ENCODE measurements at places on chromosomes 4 and X.

- DNase-seq = no peak
These were observed 165.1 kb downstream of the SLIT2 start for GRCh38 chr4:20416800-20417199.

DNA sequence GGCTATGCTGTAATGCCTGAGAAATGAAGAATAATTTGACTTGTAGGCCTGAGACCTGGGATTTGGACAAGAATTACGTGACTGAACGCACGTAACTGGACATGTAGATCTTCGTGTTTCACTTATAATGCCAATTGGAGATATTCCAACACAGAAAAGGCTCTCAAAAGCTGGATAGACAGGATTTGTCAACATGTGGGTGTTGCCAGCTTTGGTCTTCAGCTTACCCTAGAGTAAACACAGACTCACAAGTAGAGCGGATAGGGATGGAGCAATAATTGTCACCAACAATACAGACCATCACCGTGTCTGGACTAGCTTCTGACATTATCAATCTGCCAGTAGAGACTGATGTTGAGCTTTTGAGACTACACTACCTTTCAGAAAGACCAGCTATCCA is 1511.0 kb upstream of the ADGRL3 start:
- DNase-seq = no peak

DNA sequence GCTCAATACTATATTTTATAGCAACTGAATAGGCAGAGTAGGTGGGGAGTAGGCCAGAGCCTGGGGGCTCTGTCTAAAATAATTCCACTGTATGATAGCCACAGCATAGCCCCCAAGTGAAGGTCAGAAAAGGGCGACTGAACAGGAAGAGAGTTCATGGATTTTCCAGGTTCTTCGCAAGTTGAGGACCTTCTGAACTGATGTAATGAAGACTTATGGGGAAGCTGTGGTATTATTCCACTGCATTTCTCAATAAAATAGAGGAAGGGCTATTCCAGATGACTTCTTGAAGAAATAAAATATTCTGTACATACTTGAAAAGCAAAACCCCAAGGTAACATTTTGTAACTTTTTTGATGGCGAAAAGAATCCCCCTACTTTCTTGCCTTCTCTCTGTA is 231.4 kb upstream of the GPC4 start:
- DNase-seq = no peak

GRCh38 chr4:77797239-77797638 is 21.9 kb downstream of the CNOT6L start:
- no peak for DNase-seq

DNA sequence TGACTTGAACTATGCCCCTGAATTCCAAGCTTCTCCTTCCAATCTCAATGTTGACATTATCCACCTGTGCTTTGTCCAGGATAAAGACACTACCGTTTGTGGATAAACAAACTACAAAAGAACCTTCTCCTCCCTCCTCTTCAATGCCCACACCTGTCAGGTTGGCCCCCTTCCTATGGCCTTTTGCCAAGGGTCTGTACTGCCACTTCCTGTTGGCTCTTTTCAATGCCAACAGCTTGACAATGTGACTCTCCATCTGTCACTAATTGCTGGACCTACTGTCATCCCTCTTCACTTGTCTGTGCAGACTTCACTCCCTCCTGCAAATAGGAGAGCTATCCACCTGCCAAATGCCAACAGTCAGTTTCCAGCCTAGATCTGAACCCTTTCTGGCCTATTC is 35.8 kb upstream of the MID1 start:
- DNase-seq = no peak

GRCh38 chr4:24001486-24002329 is 111.9 kb upstream of the PPARGC1A start:
- no peak for DNase-seq

DNA sequence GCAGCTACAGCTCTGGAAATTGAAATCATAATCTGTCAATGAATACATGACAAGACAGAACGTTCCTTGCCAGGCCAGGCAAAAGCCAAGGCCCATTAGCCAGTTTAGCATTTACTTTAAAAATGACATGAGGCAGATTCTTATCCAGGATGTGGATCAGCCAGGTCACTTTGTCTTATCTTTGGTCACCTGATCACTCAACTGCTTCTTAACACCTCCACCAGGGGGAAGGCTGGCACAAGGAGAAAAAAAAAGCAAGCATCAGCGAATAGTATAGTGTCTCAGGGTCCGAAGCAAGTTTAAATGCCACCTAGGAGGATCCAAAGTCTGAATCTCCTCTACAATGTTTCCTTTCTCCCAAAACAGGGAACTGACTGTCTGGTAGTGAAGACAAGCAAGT is 18.8 kb downstream of the ATP1B4 start:
- DNase-seq = no peak

- DNase-seq = no peak
These were observed 1991.1 kb downstream of the ARAP2 start for GRCh38 chr4:34253239-34253638.

DNA sequence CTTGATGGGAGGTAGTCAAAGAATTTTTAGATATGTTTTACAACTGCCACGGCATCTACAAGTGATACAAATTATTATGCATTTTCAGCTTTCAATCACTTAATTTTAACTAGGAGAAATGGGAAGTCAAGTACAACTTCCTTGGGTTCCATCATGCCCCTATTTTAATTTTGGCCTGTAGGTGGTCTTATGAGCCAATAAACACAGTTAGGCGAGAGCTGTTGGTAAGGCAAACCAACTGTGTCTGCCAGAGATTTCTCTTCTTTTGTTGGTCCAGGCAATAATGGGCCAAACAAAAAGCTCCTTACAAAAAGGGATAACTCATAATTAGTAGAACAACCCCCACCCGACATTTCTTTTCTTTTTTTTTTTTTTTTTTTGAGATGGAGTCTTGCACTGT is 63.3 kb upstream of the ARX start:
- no peak for DNase-seq

DNA sequence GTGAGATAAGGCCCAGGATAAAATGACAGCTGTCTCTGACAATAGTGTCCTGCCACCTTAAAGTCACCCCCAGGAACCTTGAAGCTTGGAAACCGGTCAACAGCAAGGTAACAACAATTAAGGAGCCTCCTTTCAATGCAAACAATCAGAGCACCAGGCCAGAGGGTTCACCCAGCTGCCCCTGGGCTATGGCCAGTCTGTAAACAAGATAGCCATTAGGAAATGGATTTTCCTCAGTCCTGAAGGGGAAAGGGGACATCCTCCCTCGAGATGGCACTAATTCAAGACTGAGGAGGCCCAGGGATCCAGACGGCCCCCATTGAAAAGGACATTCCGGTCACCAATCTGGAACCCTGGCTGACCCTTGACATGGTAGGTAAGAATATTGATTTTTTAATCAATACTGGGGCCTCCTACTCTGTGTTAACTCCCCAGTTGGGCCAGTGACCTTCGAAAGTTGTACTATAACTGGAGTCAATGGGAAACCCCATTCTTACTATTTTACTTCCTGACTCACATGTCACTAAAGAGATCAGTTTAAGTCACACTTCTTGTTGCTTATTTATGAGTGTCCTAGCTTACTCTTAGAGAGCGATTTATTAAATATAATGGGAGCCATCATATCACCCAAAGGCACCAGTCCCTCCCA is 61.7 kb upstream of the CT45A1 start:
- DNase-seq = no peak

DNA sequence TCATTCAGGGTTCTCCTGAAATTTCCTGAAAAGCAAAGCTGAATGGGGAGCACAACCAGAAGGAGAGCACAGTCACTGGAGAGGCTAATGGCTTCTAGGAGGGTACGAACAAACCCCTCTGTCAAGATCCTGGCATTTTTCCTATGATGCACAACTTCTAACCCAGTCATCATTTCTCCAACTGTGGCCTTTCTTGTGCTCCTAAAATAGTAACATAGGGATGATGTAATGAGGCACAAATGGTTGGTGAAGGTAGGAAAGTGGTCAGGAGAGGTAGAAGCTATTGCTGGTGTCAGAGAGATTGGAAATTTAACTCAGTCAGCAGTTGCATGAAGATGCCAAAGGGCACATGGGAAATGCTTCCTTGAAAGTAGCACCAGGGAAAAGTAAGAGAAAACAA is 52.7 kb downstream of the SLC10A7 start:
- DNase-seq = no peak

DNA sequence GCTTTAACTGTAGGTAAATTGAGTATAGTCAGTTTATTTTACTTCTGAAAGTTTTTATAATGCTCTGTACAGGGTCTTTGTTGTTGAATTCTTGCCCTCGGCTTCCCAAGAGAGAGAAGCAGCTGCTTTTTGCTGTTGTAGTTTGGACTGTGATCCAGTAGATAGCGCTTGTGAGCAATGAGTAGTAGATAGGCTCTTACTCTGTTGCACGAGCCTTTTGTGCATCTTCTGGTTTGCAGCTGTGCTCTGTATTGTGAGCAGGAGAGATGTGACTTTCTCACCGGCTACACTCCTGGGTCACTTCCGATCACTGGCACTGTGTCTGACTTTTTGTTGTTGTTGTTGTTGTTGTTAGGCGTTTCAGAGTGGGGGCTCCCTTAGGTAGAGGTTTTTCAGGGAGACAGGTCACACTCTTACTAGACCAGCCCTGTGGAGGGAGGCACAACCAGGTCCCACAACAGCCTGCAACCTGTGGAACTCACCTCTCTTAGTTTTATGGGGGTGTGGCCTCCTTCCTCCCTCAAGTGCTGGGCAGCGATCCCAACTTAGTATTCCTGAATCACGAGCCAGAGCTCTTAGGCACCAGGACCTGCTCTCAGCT is 822.1 kb upstream of the GALNTL6 start:
- DNase-seq = no peak

DNA sequence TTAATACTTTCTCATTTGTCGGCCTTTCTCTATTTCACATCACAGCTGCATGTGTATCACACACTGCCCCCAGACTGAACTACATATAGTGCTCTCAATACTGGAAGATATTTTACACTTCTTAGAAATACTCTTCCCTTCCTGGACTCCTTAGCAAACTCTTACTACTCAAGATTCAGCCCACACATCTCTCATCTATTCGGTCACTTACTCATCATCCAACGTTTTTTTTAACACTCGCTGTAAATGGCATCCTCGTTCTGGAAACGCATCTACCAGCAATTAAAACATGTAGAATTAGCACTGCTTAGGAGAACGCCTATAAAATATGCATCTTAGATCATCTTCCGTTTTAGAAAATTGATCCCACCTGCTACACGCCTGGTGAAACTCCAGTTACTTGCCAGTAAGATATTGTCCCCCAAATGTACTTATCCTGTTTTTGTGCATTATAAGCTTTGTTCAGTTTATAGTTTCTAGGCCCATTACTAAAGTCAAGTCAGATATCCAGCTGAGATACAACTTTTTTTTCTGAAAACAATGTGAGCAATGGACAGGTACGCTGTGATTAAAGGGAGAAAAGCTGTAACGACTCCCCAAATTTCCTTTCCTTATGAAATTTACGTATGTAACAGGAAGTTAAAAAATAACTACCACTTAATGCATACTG is 1.0 kb downstream of the LRP2BP start:
- DNase-seq = no peak

- DNase-seq = no peak
These were observed 56.7 kb downstream of the TSPAN5 start for GRCh38 chr4:98601708-98602107.

DNA sequence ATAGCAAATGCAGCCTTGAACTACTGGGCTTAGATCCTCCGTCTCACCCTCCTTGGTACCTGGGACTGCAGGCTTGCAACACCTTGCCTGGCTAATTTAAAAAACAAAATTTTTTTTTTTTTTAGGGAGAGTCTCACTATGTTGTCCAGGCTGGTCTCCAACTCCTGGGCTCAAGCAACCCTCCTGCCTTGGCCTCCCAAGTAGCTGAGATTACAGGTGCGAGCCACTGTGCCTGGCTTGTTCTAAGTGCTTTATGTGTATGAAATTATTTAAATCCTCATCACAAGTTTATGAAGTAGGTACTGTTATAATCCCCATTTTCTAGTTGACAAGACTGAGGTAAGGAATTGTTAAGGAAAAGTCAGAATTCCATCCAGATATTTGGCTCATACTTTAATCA is 43.0 kb downstream of the CLCN3 start:
- no peak for DNase-seq

DNA sequence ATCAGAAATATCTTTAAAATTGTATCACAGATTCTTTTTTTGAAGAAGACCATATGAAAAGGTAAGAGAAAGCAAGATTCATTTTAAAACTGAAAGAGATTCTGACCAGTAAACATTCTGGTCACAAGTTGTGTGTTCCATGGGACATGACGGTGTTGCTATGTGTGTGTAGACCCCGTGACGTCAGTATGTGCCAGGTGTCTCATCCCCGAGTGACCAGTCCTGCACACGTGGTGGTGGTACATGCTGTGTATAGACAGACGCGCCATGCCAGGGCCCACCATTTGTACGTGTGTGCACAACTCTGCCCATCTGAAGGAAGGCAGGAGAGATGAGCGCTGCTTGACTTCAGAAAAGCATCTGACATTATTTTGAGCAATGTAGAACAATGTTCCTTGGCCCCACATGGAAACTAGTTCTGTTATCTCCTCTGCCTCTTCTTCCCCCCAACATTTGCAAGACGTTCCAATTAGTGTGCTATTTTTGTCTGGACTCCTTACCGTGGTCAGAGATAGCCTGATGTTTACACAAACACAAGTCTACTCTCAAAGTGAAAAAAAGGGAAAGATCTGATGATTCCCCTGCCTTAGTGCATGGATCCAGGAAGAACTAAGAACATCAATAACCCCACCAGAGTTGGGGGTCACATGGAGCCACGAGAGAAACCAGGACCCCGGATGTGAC is 51.2 kb downstream of the IRF2 start:
- DNase-seq = no peak

DNA sequence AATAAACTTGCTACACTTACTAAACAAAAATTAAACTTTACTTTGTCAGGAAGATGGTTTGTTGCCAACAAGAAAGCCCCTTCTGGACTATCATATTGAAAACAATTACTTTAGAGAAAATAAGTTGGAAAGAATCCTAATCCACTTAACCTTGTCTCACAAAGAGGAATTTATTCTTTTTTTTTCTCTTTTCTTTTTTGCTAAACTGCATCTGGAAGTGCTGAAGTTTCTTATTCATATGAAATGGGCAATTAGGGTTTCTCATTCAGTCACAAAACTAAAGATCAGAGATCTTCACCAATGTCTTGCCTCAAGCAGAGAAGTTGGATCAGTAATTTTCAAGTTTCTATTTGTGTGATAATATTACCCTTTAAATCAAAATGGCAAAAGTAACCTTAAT is 234.9 kb upstream of the AMOT start:
- DNase-seq = no peak

DNA sequence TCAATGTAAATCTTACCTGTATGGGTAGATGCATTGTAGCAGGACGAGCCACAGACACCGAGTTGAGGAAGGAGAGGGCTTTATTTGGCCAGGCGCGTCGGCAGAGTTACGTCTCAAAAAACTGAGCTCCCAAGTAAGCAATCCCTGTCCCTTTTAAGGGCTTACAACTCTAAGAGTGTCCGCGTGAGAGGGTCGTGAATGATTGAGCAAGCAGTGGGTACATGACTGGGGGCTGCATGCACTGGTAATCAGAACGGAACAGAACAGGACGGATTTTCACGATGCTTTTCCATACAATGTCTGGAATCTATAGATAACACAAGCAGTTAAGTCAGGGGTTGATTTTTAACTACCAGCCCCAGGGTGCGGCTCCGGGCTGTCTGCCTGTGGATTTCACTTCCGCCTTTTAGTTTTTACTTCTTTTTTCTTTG is 524.9 kb upstream of the HTR2C start:
- DNase-seq = no peak

Measured in left forelimb (tissue), 1 donor.